DMS79 treated with DMSO at 0.1 percent for 48 hours (cell line): ENCODE measurements at places on chromosomes 4 and X.
A peak's percentile ranks its signal among the peaks of the same experiment; 100 is the strongest.

- DNase-seq: peak; percentile 40
Observed at GRCh38 chrX:150362599-150363481, at the start of gene MAMLD1. Gene MAMLD1, plus strand, starts transcription at chrX:150363317. Its CDS starts 82,200 bp downstream, at chrX:150445517.

DNA sequence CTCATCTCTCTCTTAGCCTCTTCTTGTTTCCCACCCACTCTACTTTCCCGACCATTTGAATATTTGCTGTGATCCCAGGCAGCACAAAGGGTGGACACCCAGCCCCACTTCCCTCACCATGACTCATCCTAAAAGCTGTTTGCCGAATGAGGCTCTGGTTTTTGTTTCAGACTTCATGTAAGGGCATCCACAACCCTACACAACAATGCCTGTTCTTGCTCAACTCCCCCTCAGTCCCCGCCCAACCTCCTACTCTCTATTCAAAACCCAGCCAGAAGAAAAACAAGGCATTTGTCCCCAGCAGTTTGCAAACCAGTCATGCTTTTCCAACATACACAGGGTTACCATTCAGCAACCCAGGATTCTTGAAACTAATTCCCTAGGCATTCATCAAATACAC lies 516.5 kb upstream of the CNKSR2 start:
- no peak for DNase-seq

- DNase-seq: no peak
Observed at GRCh38 chr4:176817204-176817603, 24.5 kb upstream of the VEGFC start.

DNA sequence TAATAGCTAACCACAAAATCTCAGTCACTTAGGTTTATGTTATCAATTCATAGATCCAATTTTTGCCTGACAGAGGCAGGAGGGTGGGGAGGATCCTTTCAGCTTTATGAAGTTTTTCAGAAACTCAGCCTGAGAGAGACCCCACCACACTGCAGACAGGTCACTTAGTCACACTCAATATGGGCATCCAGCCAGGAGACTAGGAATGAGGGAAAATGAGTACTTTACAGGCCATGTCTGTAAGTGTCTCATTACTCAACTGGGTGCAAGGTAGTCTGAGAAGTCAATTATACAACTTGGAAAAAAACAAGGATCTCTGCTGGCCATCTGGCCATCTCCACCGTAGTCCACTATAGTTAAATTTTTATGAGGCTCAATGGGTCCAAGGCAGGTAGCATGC lies 365.9 kb downstream of the INPP4B start:
- no peak for DNase-seq

DNA sequence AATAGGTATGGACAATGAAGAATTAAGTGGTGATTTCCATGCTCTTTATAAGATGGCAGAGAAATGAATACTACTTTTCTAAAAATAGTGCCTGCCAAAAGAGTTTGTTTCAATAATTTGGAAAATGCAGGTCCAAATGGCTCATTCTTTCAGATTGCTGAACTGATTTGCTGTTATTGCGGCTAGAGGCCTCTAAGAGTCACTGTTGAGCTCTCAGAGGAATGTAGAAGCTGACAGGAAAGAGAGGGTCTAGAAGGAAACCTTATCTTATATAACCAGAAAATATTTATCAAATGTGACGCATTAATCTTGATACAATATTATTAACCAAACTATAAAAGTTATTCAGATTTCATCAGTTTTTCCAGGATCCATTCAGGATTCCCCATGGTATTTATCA lies 65.7 kb upstream of the PAGE1 start:
- DNase-seq: no peak

GRCh38 chr4:74395633-74396032 lies 30.7 kb downstream of the EREG start:
- no peak for DNase-seq

DNA sequence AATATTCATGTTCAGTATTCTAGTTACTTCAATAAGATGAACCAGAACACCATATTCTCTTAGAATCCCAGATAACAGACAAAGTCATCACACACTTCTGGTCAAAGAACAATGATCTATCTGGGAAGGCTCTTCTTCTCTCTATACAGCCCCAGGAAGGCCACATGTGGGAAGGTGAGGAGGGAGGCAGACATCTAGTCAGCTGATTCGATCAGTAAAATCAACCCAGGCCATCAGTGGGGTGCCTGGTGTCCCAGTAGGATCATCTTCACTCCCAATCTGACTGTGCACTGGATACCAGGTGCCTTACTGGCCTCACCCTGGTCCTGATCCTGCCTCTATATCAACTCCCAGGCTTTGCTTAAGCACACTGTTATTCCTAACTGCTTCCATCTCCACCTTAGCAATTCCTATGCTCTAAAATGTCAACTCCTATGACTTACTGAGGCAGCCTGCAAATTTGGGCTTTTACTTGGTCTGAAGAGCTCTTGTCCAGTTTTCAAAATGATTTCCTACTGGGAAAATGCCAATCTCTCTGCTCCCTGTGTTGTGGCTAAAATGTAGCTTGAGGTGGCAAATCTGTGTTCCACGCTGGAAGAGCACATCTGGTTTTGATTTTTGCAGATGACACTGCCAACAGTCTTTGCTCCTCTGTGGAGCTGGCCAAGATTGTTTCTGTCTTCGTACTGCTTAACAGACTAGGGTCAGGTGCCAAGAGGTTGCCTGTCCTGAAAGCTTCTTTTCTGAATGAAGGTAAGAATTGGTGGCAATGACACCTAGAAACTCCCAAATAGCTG lies 128.7 kb downstream of the MGST2 start:
- DNase-seq: no peak

DNA sequence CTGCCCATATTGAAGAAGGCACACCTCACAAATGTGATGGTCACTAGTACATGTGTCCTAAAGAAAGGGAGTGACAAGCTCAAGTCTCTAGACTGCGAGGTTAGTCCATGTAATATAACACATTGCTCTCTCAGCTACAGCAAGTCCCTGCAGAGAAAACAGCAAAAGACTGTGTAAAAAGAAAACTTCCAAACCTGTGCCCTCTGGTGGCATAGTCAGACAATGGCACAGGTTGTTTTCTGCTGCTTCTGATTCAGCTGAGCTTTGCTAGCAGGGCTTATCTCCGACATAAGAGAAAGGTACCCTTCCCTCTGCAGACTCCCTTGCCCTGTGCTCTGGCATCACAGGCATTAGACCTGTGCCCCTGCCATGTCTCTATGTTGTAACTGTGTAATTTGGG lies 1.4 kb upstream of the SERPINA7 start:
- no peak for DNase-seq

GRCh38 chr4:78763251-78763650 lies 12.9 kb upstream of the BMP2K start:
- DNase-seq: no peak

DNA sequence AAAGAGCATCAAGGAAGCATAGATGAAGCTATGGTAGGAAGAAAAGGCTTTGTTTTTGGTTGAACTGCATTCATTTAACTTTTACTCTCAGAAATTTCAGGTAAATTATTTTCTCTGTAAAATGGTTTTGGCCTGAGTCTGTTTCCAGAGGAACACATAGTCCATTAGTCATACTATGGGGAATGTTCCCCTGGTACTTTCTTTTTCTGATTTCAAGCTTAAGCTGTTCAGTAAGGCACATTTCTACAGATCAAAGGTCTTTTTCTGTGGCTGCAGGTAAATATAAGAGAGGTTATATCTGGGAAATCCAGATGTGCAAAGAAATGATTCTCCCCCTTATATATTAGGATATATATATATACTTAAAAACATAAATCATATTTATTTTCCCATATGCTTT lies 1744.4 kb upstream of the ADGRL3 start:
- DNase-seq: no peak

DNA sequence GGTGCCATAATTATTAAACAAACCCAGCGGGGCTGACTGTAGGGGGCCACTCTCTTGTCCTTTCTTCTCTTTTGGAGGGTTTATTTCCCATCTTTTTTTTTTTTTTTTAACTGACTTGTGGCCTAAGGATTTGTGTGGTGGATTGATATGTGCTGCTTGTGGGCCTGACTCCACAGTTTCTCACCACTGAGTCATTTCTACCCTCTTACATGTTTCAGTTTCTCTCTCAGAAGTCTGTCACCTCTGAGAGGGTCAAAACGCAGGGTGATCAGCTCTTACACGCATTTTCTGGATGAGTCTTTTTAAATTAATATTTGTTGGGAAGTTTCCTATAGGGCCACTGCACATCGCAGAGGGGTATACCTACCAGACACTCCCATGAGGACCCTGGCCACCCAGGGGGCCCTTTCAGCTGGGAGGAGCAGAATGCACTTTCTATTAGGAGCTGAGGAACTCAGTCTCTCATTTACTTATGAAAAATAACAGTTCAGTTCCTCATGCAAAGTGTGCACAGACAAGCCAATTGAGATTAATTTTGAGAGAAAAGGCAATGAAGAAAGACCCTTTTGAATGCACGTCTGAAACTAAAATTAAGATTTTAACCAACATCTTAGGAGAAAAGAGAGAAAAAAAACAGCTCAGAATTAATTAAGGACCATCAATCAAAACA lies 407.9 kb downstream of the TECRL start:
- DNase-seq: no peak

GRCh38 chr4:93828995-93829819 lies 654 bp downstream of the ATOH1 start:
- DNase-seq: no peak
